ENCODE measurements at places on chromosomes 1 and 21. TPM values are rescaled to one million over a fixed set of nuclear protein-coding genes. Genes with fewer than 3 reads are reported as not detected.
A peak's percentile ranks its signal among the peaks of the same experiment; 100 is the strongest.

GRCh38 chr1:150273311-150273710, 721 bp downstream of the C1orf54 start:
- no peak overlapping the region for H3K4me3 ChIP-seq
- peak overlapping the region; percentile 48 for H3K27ac ChIP-seq
- no peaks in the 10 kb centered on the region for H3K27me3 ChIP-seq
- H3K4me1 ChIP-seq = no peaks in the 10 kb centered on the region
- no peak for DNase-seq
- no peaks in the 10 kb centered on the region for H3K36me3 ChIP-seq

DNA sequence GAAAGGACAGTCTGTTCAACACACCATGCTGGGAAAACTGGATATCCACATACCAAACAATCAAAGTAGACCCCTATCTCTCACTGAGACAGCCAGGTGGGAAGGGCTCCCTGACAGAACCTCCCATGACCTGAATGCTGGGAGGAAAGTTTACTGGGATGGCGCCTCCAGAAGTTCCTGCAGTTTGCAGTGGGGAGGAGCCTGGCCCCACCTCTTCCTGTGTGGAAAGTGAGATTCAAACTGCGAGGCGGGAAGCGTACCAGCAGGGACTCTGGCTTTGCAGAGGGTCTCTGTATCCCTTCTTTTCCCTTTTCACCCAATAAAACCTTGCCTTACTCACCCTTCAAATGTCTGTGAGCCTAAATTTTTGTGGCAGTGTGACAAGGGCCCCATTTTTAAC, 190.7 kb downstream of the HHIPL2 start:
- no peak overlapping the region for H3K4me3 ChIP-seq
- no peaks in the 10 kb centered on the region for H3K36me3 ChIP-seq
- no peaks in the 10 kb centered on the region for H3K27me3 ChIP-seq
- no peak for DNase-seq
- H3K27ac ChIP-seq = no peak overlapping the region

DNA sequence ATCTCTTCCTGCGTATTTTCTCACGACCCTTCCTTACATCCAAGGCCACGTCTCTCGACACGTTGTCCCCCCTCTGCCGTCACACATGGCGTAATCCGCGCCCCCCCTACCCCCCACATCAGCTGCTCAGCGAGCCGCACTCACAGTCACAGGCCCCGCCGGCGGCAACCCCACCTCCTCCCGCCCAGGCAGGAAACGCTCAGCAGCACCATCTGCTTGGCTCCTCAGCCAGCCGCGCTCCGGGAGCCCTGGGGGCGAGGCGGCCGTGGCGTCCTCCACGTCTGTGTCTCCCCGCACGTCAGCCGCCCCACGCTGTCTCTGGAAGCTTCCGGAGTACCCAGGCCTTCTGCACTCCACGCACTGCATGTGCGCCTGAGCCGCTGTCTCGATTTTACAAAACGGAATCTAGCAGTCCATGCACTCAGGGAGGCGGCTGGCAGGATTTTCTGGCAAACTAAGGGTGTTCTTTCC, 64.6 kb downstream of the SIK1 start:
- peaks cover 4% of the 10 kb centered on the region for H3K4me1 ChIP-seq
- DNase-seq = no peak
- H3K4me3 ChIP-seq = peak overlapping the region; percentile 12

GRCh38 chr1:154895798-154896197, 25.7 kb upstream of the KCNN3 start:
- H3K27me3 ChIP-seq = no peaks in the 10 kb centered on the region
- no peak overlapping the region for H3K4me3 ChIP-seq
- no peak overlapping the region for H3K27ac ChIP-seq
- H3K4me1 ChIP-seq = no peaks in the 10 kb centered on the region
- no peaks in the 10 kb centered on the region for H3K36me3 ChIP-seq
- no peak for DNase-seq

DNA sequence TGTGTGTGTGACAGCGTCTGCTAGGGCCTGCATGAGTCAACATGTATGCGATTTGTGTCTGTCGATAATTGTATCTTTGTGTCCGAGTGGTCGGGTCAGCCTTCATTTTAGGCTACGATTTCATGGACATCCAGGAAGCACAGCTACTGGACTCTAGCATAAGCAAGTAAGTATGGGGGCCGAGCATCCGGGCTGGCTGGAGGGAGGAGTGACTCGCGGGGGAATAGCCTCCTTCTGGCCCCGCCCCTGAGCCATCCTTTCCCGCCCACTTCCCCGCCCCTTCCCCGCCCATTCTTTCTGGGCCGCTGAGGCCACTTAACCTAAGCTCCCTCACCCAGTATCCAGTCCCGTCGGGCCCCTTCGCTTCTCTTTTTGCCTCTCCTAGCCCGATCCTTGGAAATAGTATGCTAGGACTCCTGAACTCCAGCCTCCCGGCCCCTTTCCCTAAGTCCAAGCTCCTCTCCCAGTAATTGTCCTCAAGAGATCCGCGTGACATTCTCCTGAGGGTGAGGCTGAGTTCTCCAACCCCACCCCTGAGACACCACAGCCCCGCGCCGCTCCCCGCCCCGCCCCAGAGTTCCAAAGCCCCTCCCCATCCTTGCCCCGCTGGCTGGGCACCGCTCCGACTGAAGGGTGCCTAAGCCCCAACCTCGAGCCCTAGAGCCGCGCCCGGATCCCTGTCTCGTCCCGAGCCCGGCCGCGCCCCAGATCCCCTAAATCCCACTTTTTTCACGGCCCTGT, 1.2 kb downstream of the MAP3K6 start:
- peaks cover 34% of the 10 kb centered on the region for H3K4me1 ChIP-seq
- H3K27me3 ChIP-seq = no peaks in the 10 kb centered on the region
- peak; percentile 90 for DNase-seq

DNA sequence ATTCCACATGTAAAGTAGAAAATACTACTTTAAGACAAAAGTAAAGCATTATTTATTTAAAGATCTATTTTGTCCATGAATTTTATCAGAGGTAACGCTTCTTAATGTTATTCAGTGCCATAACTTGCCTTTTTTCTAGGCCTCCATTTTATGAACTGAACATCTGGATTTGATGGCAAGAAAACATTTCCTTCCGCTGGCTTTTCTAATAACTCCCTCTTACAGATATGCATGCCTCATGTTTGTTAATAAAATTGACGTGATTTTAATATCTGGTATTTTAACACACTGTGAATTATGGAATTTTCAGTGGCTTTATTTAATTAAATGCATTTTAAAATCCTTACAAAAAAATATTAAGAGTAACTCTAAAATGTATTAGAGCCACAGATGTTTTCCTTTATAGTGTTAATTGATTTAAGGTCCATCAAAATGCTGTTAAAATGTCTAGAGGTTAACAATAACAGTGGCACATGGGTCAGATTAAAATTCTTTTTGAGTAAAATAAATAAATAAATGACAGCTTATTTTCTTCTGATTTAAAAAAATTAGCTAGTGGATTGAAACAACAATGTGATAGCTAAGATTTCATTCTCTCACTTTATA, 15.1 kb downstream of the PTPRC start:
- H3K4me1 ChIP-seq = no peaks in the 10 kb centered on the region
- H3K27me3 ChIP-seq = no peaks in the 10 kb centered on the region
- H3K36me3 ChIP-seq = no peaks in the 10 kb centered on the region
- no peak overlapping the region for H3K4me3 ChIP-seq

DNA sequence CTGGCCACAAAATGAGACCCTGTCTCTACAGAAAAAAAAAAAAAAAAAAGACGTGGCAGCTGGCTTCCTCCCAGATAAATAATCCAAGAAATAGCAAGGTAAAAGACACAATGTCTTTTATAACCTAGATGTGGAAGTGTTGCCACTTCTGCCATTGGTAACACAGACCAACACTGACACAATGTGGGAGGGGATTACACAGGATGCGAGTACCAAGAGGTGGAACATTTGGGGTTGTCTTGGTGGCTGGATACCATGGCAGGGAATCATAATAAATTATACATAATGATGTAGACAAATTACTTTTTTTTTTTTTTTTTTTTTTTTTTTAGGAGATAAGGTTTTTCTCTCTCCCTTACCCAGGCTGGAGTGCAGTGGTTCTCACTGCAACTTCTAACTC, 6.0 kb upstream of the NEXN start:
- no peak for DNase-seq
- no peaks in the 10 kb centered on the region for H3K36me3 ChIP-seq
- H3K4me3 ChIP-seq = no peak overlapping the region
- no peaks in the 10 kb centered on the region for H3K4me1 ChIP-seq
- no peak overlapping the region for H3K27ac ChIP-seq
- H3K27me3 ChIP-seq = no peaks in the 10 kb centered on the region

- H3K4me3 ChIP-seq = no peak overlapping the region
- H3K27ac ChIP-seq = no peak overlapping the region
- no peaks in the 10 kb centered on the region for H3K36me3 ChIP-seq
Observed at GRCh38 chr1:46532095-46532494, 19.4 kb downstream of the KNCN start.

GRCh38 chr21:15255261-15255660, 190.5 kb upstream of the NRIP1 start:
- H3K4me1 ChIP-seq = no peaks in the 10 kb centered on the region
- H3K27ac ChIP-seq = no peak overlapping the region
- H3K4me3 ChIP-seq = no peak overlapping the region
- H3K36me3 ChIP-seq = no peaks in the 10 kb centered on the region
- no peak for DNase-seq

DNA sequence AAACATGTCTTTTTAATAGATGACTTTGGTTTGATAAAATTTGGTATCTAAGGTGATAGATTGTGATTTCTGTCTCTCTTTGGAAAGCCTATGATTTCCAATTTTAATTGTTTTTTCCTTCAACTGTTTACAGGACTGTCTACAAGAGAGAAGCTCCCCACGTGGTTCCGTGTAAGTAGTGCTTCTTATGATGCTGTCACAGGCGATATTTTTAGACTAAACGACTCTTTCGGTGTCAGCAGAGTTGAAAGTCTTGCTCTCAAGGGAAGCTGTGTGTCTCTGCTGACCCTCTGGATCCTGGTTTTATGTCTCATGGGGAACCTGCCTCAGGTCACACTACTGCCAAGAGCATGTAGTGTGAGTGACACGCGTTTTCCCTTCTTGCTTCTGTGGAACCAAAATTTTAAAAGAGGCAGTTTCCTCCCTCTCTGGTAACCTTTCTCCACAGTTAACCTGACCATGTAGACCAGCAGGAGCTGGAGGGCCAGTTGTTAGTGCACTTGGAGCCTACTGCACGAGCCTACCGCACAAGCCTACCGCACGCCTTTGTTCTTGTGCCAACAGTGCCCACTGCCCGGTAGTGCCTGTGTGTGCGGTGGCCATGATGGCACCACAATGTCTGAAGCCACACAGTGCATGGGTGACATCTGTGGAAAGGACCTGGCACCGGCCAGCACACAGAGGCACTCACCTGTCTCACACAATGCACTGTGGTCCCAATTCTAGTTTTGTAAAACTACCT, 91.9 kb downstream of the PCBP3 start:
- no peak overlapping the region for H3K27ac ChIP-seq
- H3K4me1 ChIP-seq = no peaks in the 10 kb centered on the region
- no peaks in the 10 kb centered on the region for H3K36me3 ChIP-seq
- no peak for DNase-seq
- no peaks in the 10 kb centered on the region for H3K27me3 ChIP-seq

DNA sequence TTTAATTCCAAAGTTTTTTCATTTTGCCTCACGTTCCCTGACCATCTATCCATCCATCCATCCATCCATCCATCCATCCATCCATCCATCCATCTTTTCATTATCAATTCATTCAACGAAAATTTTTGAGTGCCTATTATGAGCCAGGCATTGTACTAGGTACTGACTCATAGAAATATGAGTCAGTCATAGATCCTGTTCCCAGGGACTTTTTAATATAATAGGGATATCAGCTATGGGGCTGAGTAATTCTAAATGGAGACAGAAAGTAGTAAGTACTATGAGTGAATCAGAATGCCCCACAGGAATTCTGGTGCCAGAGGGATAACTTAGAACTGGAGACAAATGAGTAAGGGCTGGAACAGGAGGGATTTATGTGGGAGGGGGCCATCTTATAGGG, 49.8 kb upstream of the GNG12 start:
- DNase-seq = no peak
- no peaks in the 10 kb centered on the region for H3K36me3 ChIP-seq
- H3K27ac ChIP-seq = no peak overlapping the region

DNA sequence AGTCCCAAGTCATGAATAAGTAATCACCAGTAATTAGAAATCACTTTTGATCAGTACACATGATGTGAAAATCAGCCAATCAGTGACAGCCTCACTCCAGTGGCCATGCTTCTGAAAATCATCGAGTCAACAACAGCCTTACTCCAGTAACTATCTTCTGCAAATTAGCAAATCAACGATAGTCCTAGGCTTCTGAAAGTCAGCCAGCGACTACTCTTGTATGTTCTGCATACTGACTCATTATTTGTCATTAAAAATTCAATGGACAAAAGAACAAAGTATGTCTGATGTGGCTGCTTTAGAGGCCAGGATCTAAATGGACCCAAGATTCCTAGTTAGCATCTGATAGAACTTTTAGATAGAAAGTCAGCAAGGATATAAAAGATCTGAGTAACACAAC, 102.5 kb downstream of the GPR52 start:
- H3K27me3 ChIP-seq = no peaks in the 10 kb centered on the region
- DNase-seq = no peak
- no peak overlapping the region for H3K4me3 ChIP-seq
- H3K27ac ChIP-seq = no peak overlapping the region
- H3K36me3 ChIP-seq = no peaks in the 10 kb centered on the region
- no peaks in the 10 kb centered on the region for H3K4me1 ChIP-seq

DNA sequence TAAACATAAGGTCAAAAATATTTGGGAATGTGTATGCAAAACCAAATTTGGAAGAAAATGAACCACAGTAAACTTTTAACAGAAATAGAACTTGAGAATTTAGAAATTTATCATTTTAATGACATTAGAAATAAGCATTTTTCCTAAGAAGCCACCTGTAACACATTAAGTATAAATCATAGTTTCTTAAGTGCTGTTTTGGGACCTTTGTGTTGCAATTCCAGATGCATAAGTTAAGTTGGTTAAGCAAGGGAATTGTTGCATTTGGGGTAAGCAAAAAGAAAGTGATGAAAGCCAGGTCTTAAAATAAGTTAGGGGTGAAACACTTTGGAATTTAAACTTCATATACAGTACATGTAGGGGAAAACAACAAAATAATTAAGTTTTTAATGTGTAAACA, 49.8 kb downstream of the CDKN2C start:
- H3K27me3 ChIP-seq = no peaks in the 10 kb centered on the region
- H3K4me3 ChIP-seq = no peak overlapping the region
- no peaks in the 10 kb centered on the region for H3K4me1 ChIP-seq
- H3K36me3 ChIP-seq = no peaks in the 10 kb centered on the region
- no peak overlapping the region for H3K27ac ChIP-seq
- no peak for DNase-seq

GNG12 gene
- 87.5 TPM for total RNA-seq

HLCS gene
- total RNA-seq = 26.2 TPM

LMO4 gene
- total RNA-seq = 34.4 TPM

TINAGL1 gene
- total RNA-seq = 187 TPM

ZSCAN20 gene
- 4.2 TPM for total RNA-seq

ACTL8 gene
- not detected for total RNA-seq

PTPRU gene
- total RNA-seq = 16.0 TPM

OPTC gene
- not detected for total RNA-seq

TXLNA gene
- 45.8 TPM for total RNA-seq

PRDM15 gene
- 9.2 TPM for total RNA-seq

LMOD1 gene
- total RNA-seq = 60.0 TPM

BMP8B gene
- total RNA-seq = 0.48 TPM

GDAP2 gene
- 36.1 TPM for total RNA-seq

CD48 gene
- total RNA-seq = 5.4 TPM

MYBPH gene
- not detected for total RNA-seq

All from breast epithelium (tissue), 4 donors.